Fibroblast of skin of right biceps (primary cell): ENCODE measurements at places on chromosomes 6 and 20.

GRCh38 chr6:141445928-141446628, 686.6 kb upstream of the GJE1 start:
- DNase-seq = no peak

GRCh38 chr20:51597389-51598231, 55.1 kb upstream of the NFATC2 start:
- DNase-seq = no peak

- DNase-seq = no peak
Observed at GRCh38 chr6:170282512-170283158, 8.2 kb downstream of the DLL1 start.

DNA sequence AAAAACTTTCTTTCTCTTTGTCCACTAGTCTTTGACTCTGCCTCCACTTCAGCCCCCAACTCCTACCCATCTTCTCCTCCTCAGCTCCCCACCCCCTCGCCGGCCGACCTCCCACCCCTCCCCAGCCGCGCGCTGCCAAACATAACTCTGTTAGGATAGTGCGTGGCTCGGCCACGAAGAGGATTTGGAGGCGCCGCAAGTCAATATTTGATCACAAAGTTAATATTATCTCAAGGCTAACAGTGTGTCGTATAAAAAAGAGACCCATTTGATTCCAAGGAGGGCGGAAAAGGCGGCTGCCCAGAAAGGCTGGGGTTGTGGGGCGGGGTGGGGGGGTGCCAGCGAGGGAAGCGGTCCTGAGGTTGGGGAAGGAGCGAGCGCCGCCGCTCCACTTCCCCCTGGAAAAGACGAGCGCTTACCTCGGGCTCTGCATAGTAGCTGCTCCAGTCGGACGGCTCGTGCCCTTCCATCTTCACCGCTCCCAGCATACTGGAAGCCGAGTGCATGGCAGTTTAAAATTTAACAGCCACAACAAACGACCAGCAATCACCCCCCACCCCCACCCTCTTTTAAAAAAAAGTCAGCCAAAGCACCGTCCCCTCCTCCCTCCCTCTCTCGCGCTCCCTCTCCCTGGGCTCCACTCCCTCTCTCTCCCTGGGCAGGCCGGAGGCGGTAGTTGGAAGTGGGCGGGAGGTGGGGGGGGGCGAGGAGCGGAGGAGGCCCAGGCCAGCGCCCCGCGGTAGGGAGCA, 425 bp downstream of the FOXA2 start:
- DNase-seq = no peak

DNA sequence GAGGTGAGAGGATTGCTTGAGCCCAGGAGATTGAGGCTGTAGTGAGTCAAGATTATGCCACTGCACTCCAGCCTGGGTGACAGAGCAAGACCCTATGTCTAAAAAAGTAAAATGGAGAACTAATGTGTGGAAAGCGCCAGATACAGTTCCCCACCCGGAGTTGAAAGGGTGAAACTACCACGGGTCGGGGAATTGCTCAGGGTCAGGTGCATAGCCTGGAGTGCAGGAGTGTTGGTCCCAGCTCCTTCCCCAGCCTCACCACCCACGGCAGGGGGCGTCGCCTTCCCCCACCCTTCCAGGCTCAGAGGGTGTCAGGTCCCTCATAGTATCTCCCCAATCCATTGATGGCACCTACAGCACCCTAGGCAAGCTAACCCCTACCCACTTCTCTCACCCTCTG, 26.1 kb downstream of the C20orf203 start:
- DNase-seq = no peak

GRCh38 chr6:63807056-63807455, 171.5 kb downstream of the PHF3 start:
- DNase-seq = no peak

DNA sequence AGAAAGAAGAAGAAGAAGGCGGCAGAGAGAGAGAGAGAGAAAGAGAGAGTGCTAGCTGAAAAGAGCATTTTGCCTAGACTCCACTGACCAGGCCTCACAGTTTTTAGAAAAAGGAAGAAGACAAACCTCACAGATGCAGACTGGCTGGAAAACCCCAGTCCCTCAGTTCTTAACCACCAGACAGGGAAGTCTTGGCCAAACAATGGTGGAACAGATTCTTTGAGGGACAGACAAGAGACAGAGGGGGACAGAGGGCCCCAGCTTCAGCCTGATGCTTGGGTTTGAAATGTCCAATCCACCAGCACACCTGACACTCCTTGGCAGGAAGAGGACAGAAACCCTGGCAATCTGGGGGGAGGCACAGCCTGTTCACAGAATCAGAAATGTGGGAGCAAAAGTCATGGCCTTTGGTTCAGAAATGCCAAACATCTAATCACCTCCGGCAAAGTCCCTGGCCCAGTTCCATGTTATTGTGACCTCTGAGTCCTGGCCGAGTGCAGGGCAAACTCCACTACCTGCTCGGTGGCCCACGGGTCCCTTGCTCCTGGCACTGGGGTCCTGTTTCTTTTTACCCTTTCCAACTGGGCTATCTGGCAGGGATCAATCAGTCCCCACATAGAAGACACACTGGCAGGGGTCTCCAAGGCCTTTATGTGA, 235.2 kb downstream of the LY86 start:
- DNase-seq = no peak

DNA sequence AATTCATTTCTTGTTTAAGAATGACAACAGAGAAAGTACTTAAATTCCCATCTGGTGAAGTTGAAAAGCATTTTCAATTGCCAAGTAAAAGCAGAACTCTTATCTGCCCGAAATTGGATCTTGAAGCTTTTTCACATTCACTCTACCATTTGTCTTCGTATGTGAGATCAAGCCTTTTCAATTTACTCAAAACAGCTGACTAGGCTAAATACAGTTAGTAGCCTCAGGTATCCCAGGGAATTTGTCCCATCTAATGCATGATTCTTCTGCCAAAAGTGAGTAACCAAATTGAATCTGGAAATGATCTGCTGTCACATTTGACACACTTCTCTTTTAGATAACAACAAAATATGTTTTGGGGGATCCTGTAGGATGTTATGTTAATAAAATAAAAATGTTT, 596.8 kb upstream of the HS3ST5 start:
- no peak for DNase-seq
